ENCODE measurements at places on chromosomes 11 and 22. TPM values are rescaled to one million over a fixed set of nuclear protein-coding genes. Genes with fewer than 3 reads are reported as not detected.

BTG4 gene
- total RNA-seq = not detected

MAJIN gene
- total RNA-seq = not detected

OR2AT4 gene
- not detected for total RNA-seq

- DNase-seq = no peak
Observed at GRCh38 chr11:75982309-75982708, 167.3 kb downstream of the UVRAG start.

- peak; percentile 57 for DNase-seq
Observed at GRCh38 chr11:35723913-35724312, 61.3 kb downstream of the TRIM44 start.

DNA sequence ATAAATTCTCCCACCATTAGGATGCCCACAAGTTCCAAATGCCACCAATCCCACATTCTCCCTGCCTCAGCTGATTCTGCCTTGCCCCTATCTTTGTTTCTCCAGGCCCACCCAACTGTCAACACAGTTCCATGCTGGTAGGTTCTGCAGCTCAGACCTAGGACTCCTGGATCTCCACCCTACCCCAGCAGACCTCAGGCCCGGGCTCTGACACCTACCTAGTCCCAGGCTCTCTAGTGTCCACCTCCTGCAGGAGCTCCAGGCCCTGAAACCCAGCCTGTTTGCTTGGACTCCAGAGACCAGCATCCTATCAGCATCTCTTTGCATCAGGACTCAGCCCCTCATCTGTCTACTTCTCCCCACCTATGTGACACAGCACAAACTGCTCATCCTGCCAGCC lies 86.5 kb downstream of the PDE2A start:
- no peak for DNase-seq

- no peak for DNase-seq
Observed at GRCh38 chr11:12106501-12106900, 3.9 kb upstream of the MICAL2 start.

DNA sequence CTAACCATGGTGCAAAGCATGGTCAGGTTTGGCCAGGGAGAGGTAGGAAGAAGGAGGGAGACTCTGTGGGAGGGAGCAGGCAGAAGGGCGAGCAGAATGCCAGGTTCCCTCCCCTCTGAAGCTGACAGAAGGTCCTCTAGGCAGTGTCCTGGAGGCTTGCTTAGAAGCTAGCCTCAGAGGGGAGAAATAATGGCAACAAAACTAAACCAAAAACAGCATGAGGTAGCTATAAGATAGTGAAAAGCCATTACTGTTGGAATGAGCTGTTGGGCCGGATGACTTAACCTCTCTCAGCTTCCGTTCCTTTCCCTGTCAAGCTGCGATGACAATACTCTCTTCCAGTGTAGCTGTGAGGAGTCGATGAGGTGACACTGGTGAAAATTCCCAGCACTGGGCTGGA lies 36.6 kb downstream of the RASSF10 start:
- DNase-seq = no peak

GRCh38 chr11:66689661-66690590 lies 12.2 kb upstream of the RBM4B start:
- DNase-seq = no peak

- peak; percentile 58 for DNase-seq
Observed at GRCh38 chr11:93063086-93063485, 93.6 kb downstream of the MTNR1B start.

Data from renal cortical epithelial cell (primary cell).